ENCODE measurements at places on chromosomes 3 and 15. TPM values are rescaled to one million over a fixed set of nuclear protein-coding genes. Genes with fewer than 3 reads are reported as not detected.

GRCh38 chr3:37556789-37557301 is 304.8 kb upstream of the CTDSPL start:
- no peak for ATAC-seq

- no peak for ATAC-seq
Observed at GRCh38 chr3:25781758-25782594, 1.3 kb downstream of the NGLY1 start.

The CA12 gene
- 138 TPM for total RNA-seq

- ATAC-seq: no peak
Observed at GRCh38 chr15:100571592-100572167, 30.3 kb downstream of the LINS1 start.

The ADCY5 gene
- 2.7 TPM for total RNA-seq

DNA sequence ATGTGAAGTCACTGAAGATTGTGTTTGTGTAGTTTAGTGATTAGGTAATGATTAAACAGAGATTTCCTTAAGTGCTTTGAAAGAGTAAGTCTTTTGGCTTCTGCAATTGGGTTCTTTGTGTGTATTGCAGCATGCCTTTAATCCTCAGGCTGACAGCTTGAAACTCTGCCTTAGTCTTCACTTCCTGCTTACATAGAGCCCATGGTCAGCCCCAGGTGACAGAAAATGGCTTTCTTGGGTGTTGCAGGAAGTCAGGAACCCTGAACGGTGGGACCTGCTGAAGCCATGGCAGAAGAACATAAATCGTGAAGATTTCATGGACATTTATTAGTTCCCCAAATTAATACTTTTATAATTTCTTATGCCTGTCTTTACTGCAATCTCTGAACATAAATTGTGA is 61.3 kb downstream of the KBTBD8 start:
- ATAC-seq: no peak

The PRICKLE2 gene
- 6.0 TPM for total RNA-seq

GRCh38 chr3:106985721-106986120 is 391.5 kb upstream of the CCDC54 start:
- ATAC-seq: no peak

DNA sequence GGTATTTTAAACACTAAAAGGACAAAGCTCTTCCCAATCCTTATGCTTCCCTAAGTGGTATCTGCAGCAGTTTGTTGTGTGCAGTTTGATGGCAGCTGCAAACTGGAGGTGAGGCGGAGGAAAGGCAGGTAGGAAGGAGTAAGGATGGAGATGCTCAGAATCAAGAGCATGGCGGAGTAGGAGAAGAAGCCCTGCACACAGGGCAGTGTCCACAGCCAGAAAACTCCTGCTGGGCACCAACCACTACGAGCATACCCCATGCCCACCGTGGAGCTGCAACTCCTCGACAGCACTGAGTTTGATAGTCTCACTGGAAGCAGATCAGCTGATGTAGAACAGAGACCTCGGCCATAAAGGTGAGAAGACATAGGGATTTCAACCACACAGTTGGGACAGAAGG is 30.3 kb upstream of the ESYT3 start:
- ATAC-seq: no peak

The HIGD2B gene
- total RNA-seq: not detected

The TMEM115 gene
- 19.3 TPM for total RNA-seq

The ISLR2 gene
- 0.16 TPM for total RNA-seq

DNA sequence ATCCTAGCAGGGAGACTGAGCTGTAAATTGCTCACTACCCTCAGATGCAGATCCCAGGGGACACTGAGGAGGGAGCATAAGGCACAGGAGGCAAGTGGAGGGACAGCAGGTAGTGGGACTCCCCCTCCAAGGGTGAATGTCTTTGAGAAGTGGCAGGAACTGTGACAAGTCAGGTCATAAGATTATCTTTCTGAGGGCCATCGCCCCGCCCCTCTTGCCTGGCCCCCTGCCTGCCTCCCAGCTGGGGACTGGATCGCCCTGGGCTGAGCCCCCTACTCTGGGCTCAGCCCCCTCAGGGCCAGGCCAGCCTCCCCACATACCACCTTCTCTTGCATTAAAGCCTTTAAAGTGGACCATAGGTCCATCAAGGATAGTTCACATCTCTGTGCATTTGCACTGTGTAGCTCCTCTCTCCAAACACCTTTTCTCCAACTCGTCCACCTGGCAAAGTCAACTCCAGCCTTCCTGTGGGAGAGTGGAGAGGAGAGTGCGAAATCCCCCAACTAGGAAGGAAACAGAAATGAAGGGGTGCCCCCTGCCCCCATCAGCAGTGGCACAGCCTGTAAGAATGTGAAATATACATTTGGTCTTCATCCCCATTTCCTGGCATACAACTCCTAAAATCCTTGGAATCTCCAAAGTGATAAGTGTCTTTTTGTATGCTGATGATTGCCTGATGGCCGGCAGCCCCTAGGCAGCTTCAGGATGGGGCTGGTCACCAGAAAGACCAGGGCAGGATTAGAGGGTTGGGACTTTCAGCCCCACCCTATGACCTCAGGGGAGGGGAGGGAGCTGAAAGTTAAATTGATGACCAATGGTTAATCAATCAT is 14.7 kb downstream of the PIF1 start:
- ATAC-seq: no peak
